T-helper 17 cell (primary cell): ENCODE measurements at places on chromosomes 2 and 18. TPM values are rescaled to one million over a fixed set of nuclear protein-coding genes. Genes with fewer than 3 reads are reported as not detected.
A peak's percentile ranks its signal among the peaks of the same experiment; 100 is the strongest.

Gene CCNYL1
- 14.3 TPM for total RNA-seq

Gene CD226
- total RNA-seq = 128 TPM

Gene IL1F10
- not detected for total RNA-seq

Gene TMEM247
- total RNA-seq = not detected

Gene HRH4
- total RNA-seq = 8.5 TPM

Gene TTR
- not detected for total RNA-seq

Gene NEDD4L
- total RNA-seq = 22.4 TPM

Gene SLC5A6
- total RNA-seq = 147 TPM

DNA sequence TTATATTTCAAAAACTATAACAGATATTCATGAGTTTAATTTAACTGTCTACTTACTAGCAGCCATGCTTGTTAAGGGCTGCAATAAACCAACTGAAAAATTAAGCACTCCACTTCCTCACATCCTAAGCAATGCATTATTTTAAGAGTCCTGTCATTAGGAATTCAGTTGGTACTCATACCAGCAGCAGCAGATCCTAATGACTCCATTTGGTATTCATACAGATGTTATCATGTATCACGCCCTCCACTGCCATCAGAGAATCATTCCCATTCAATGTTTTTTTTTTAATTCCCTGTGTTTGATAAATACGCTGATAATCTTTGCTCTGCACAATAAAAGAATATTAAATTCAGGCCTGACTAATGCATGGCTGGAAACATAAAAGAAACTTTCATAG lies 236.8 kb downstream of the AFF3 start:
- H3K36me3 ChIP-seq = peaks cover 2% of the 10 kb centered on the region
- no peak overlapping the region for H3K27ac ChIP-seq
- peaks cover 20% of the 10 kb centered on the region for H3K27me3 ChIP-seq
- no peak for DNase-seq

DNA sequence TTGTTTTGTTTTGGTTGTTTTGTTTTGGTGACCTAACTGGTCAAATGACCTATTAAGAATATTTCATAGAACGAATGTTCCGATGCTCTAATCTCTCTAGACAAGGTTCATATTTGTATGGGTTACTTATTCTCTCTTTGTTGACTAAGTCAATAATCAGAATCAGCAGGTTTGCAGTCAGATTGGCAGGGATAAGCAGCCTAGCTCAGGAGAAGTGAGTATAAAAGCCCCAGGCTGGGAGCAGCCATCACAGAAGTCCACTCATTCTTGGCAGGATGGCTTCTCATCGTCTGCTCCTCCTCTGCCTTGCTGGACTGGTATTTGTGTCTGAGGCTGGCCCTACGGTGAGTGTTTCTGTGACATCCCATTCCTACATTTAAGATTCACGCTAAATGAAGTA lies at the start of gene TTR:
Gene TTR (plus strand): TSS at position 250 of the 400 bp plus-strand sequence. CDS start 26 bp downstream, at position 276.
- no peak for DNase-seq
- no peak within 1 kb of the TSS for H3K27ac ChIP-seq
- no peaks in the 10 kb centered on the region for H3K4me1 ChIP-seq
- H3K36me3 ChIP-seq = no peaks in the 10 kb centered on the region

GRCh38 chr18:8397034-8397433 lies 212.2 kb upstream of the RAB12 start:
- H3K4me1 ChIP-seq = no peaks in the 10 kb centered on the region
- no peaks in the 10 kb centered on the region for H3K27me3 ChIP-seq
- H3K27ac ChIP-seq = peak overlapping the region; percentile 41
- no peak for DNase-seq
- no peak overlapping the region for H3K4me3 ChIP-seq

GRCh38 chr2:40546439-40547191 lies 94.7 kb upstream of the SLC8A1 start:
- no peaks in the 10 kb centered on the region for H3K27me3 ChIP-seq
- no peak overlapping the region for H3K27ac ChIP-seq
- H3K4me1 ChIP-seq = no peaks in the 10 kb centered on the region
- H3K4me3 ChIP-seq = no peak overlapping the region

DNA sequence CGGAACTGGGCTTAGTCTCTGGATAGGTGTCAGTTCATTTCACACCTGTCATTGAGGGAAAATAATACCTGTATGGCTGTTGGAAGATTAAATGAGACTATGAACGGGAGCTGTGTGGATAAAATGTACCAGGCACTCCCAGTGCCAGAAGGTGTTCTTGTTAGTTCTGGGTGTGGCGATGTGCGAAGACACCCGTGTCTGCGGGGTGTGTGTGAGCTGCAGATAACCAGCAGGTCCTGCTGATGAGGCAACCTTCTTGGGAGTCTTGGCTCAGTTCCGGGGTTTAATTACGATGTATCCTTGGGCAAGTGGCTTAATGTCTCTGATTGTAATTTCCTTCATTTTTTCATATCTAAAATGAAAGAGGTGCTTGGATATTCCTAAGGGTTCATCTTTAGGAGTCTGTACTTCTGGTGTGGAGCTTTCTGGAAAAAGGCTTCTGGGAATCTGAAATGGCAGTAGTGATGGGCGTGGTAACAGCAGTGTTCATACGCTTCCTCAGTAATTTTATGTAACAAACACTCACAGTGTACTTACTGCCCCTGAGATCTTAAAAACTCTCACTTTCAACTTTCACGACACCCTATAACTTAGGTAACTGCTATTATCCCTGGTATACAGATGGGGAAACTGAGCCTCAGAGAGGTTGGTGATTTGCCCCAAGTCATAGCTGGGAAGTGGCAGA lies 35.0 kb downstream of the NEDD4L start:
- no peak overlapping the region for H3K4me3 ChIP-seq
- no peak overlapping the region for H3K27ac ChIP-seq
- peaks cover 32% of the 10 kb centered on the region for H3K27me3 ChIP-seq
- no peak for DNase-seq

DNA sequence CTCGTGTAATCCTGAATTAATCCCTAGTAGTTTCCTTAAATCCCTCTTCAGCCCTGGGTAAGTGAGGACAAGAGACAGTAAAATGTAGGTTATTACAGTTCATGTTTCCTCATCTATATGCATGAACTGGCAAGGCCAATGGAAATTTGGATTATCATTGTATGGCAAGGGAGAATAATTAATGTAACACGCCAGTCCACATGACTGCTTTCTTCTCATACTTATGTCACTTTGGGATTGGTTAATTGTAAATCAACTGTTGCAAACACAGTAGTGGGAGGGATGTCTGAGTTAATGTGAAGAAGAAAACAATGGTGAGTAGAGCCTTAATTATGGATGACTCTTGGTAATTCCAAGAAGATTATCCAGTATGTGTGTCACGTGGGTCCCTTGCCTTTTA lies 1.7 kb upstream of the SERPINB7 start:
- no peak overlapping the region for H3K27ac ChIP-seq
- H3K4me3 ChIP-seq = no peak overlapping the region
- H3K36me3 ChIP-seq = no peaks in the 10 kb centered on the region
- H3K4me1 ChIP-seq = no peaks in the 10 kb centered on the region
- no peaks in the 10 kb centered on the region for H3K27me3 ChIP-seq
- DNase-seq = no peak

- H3K27me3 ChIP-seq = no peaks in the 10 kb centered on the region
- no peaks in the 10 kb centered on the region for H3K36me3 ChIP-seq
- H3K4me3 ChIP-seq = no peak overlapping the region
- no peak overlapping the region for H3K27ac ChIP-seq
- H3K4me1 ChIP-seq = no peaks in the 10 kb centered on the region
Measured at GRCh38 chr2:164257742-164258141, 363.5 kb downstream of the GRB14 start.

DNA sequence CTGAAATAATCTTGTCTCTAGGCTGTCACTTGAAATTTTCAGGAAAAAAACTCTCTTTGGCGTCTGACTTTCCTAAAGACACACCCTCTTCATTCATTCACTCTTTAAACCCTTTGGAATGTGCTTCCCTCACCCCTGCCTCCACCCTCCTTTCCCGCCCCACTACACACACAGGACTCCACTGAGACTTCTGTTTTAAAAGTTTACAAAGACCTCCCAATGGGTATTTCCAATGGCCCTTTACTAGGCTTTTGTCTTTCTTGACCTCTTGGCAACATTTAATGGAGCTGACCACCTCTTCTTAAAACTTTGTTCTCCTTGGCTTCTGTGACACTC lies 96.1 kb downstream of the RBMS1 start:
- no peak overlapping the region for H3K27ac ChIP-seq
- H3K4me3 ChIP-seq = no peak overlapping the region
- H3K27me3 ChIP-seq = no peaks in the 10 kb centered on the region
- DNase-seq = no peak
- H3K4me1 ChIP-seq = peaks cover 29% of the 10 kb centered on the region
- no peaks in the 10 kb centered on the region for H3K36me3 ChIP-seq

GRCh38 chr18:78679613-78680260 lies 299.9 kb upstream of the SALL3 start:
- no peak overlapping the region for H3K4me3 ChIP-seq
- no peak for DNase-seq
- no peak overlapping the region for H3K27ac ChIP-seq
- H3K27me3 ChIP-seq = no peaks in the 10 kb centered on the region
- H3K36me3 ChIP-seq = no peaks in the 10 kb centered on the region

GRCh38 chr2:240140511-240140910 lies at the start of gene OTOS:
TSS of gene OTOS (minus strand) at chr2:240140658. CDS start at chr2:240140326, 332 bp downstream.
- H3K27ac ChIP-seq = no peak within 1 kb of the TSS
- H3K4me1 ChIP-seq = peaks cover 13% of the 10 kb centered on the region
- no peak within 1 kb of the TSS for H3K4me3 ChIP-seq
- DNase-seq = no peak
- no peaks in the 10 kb centered on the region for H3K36me3 ChIP-seq

- no peak for DNase-seq
- H3K27ac ChIP-seq = no peak overlapping the region
- H3K4me1 ChIP-seq = no peaks in the 10 kb centered on the region
Measured at GRCh38 chr2:235621736-235622135, 127.9 kb downstream of the AGAP1 start.

DNA sequence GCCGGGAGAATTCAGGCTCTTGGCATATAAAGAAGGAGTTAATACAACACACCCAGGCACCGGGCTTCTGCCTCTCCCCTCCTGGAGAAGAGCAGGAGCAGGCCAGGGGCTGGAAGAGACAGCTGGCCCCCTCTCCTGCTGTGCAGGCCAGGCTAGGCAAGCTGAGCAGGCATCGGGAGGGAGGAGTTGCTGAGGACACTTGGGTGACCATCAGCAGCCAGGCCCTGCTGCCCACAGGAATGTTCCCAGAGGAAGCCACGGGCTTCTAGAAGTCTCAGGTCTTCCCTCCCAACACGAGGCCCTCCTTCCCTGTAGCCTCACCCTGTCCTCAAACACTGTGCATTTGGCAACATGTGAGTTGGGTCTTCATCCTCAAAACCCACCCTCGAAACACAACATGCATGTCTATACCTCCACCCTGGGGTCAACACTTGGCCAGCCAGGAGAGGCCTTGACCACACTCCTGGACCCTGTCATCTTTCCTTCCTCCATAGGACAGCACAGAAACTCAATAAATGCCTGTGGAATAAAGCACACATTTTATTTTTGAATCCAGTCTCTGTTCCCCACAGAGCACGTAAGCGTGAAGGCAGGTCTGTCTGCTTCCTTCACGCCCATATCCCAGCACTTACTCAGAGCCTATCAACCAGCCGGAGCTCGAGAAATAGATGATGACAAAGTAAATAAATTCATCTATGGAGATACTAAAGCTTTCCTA lies 433.8 kb upstream of the ID2 start:
- H3K27ac ChIP-seq = no peak overlapping the region
- no peaks in the 10 kb centered on the region for H3K4me1 ChIP-seq
- no peak for DNase-seq
- peaks cover 2% of the 10 kb centered on the region for H3K36me3 ChIP-seq
- no peak overlapping the region for H3K4me3 ChIP-seq

DNA sequence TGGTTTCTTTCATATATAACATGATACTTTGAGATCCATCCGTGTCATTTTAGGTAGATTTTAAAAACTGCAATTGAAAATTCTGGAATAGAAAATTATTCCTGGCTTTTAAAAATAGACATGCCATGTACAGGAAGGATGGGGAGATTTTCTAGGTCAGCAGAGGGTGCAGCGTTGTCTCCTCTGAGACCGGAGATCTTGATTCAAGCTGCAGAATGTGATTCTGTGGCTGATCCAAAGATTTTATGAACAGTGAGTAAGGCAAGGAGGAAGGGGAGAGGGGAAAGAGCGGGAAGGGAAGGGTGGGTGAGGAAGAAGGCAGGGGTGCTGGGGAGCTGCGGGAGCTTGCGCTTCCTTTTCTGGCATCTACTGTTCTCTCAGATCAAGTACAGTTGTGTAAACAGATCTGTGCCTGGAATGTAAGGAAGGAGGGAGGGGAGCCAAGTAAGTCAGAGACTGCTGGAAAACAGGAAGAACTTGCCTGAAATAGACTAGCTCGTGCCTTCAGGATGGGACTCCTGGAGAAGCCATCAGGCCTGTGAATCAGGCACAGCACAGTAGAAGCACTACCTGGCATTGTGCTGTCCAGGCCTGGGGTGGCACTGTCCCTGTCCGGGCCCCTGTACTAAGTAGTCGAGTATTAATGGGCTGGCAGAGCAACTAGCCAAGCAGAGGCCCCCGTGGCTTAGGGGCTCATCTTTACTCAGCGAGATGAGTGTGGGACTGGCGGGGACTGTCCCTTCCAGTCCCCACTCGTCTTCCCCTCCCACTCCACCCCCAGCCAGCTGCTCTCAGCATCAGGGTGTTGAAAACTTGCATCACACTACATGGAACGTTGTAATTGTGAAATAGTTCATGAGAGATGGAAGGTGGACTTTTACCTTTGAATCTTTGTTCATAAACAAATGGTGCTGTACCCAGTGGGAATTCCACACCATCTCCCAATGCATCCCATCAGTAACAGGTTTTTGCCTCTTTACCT lies 163.5 kb downstream of the UXS1 start:
- H3K4me3 ChIP-seq = no peak overlapping the region
- H3K27ac ChIP-seq = peak overlapping the region; percentile 24
- no peaks in the 10 kb centered on the region for H3K36me3 ChIP-seq
- H3K27me3 ChIP-seq = no peaks in the 10 kb centered on the region
- peaks cover 15% of the 10 kb centered on the region for H3K4me1 ChIP-seq

DNA sequence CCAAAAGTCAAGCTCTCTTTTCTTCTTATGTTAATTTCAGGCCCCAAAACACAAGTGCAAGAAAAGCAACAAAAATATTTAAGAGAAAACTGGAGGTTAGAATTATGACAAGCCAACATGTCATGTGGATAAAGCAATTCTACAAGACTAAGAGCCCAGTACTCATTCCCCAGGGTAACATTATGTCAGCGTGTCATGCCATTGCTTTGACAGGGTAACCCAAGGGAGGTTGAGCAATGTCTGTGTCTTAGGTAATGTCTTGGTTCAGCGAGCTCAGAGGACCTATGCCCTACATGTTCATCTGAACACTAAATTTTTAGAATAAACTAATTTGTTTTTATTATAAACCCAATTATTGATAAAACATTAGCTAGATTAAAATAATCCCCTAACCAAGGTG lies 173.2 kb upstream of the ZNF804A start:
- no peaks in the 10 kb centered on the region for H3K36me3 ChIP-seq
- H3K4me3 ChIP-seq = no peak overlapping the region
- no peak overlapping the region for H3K27ac ChIP-seq

DNA sequence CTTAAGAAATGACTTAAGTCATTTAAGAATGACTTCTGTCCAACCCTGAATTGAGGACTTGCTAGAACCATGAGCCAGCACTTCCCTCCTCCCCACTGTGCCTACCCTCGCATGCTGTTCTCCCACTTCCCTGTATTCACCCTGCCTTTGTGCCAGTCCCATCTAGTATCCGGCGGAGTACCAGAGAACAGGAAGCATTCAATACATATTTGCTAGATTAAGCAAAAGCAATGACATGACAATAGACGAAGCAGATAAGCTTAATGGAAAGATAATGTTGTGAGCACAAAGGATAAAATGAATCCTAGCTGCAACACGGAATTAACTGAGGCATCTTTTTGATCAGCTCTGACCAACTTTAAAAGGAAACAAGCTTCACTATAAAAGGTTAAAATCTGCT lies 328.5 kb downstream of the TDRD15 start:
- no peak overlapping the region for H3K4me3 ChIP-seq
- no peaks in the 10 kb centered on the region for H3K36me3 ChIP-seq
- no peak for DNase-seq
- no peaks in the 10 kb centered on the region for H3K4me1 ChIP-seq
- H3K27ac ChIP-seq = no peak overlapping the region
- no peaks in the 10 kb centered on the region for H3K27me3 ChIP-seq
